Tongue (tissue), 3 donors: ENCODE measurements at places on chromosomes 2 and 18.

DNA sequence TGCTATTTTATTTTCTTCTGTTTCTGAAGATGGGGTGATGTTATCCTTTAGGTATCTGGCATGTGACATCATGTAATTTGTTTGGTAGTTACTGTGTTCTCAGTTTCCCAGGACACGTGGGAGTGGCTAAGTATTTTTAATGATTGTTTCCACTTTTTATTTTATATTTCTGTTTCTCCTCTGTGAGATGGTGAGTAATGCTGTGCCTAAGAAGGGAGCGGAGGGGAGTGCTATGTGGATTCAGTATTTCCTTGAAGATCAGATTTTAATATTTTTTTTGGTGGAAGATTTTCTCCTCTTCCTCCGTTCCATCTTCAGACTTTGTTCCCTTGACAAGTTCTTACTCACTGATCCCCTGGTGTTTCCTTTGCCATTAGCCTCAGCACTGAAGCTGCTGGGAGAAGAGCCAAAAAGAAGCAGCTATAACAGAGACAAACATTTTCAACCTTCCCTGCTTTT, 180.0 kb upstream of the MMADHC start:
- peak; percentile 32 for DNase-seq

DNA sequence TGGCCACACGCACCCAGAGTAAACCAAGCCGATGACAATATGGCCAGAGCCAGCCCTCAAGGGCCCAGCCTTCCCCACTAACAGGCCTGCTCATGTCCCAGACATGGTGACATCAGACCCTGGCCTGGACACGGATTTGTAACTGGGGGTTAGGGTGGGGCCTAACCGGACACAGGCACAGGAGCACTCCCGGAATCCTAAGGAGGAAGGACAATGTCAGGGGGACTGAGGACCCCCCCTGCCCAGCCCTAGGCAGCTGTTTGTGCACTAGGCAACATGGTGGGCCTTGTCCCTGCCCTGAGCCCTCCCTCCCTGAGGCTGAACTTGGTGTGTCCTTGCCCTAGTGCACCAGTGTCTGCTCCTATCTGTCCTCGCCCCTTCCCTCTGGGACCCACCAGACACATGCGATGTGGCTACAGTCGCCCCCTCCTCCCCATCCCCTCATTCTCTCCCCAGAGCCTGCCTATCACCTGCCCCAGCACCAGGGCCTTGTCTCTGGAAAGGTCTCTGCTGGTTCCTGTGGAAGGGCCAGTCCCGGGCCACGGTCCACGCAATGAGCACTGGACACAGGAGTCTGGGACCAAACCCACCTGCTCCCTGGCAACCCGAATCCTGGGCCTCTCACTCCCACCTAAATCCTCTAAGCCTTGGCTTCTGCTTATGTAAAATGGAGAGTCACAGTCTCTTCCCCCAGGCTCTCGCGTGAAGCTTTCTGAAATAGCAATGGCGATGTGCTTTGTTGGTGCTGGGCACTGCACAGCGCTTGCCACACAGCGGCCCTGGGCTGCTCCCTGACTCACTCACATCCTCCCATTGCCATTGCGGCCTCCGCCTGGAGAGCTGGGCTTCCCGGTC, 76.5 kb upstream of the RAB6C start:
- no peak for DNase-seq

DNA sequence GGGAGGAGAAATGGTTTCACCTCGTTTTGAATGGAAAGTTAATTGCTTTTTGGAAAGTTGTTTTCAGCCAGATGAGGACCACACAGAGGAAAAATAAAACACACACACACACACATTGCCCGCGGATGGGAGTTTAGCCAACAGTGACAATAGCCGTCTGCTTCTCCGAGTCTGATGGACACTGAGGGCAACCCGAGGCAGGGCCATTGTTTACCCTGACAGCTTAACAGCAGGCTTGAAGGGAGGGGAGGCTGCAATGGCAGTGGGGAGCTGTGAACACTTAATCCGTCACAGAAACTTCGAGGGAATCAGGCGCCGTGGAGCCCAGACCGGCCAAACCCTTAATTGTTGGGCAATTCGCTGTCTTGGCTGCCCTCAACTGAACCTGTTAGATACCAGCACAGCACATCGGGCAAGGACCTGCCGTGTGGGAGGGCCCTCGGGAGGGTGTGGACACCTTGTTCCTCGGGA, 145.9 kb downstream of the ACKR3 start:
- no peak for DNase-seq

GRCh38 chr18:42338683-42339082, 383.6 kb downstream of the PIK3C3 start:
- no peak for DNase-seq

GRCh38 chr18:26286008-26286407, 59.8 kb downstream of the TAF4B start:
- no peak for DNase-seq

- DNase-seq: no peak
These were observed 16.4 kb upstream of the GPR55 start for GRCh38 chr2:230941202-230942180.

DNA sequence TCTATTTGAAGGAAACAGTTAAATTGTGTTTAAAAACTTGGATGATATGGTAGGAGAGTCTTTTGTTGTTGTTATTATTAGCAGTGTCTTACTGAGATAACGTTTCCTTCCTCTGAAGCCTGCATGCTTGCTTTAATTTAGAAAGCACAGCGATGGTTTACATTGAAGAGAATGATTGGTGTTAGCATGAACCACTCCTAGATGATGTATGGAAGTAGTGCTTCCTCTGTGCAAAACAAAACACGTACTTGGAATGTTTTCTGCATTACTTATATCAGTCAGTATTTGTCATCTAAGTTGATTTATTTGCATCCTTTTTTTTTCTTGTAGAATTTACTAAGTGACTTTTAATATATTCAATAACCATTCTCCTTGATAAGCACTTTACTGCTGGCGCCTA, 89.0 kb downstream of the UGGT1 start:
- DNase-seq: no peak

GRCh38 chr2:233818639-233819621, 35.4 kb downstream of the HJURP start:
- no peak for DNase-seq

DNA sequence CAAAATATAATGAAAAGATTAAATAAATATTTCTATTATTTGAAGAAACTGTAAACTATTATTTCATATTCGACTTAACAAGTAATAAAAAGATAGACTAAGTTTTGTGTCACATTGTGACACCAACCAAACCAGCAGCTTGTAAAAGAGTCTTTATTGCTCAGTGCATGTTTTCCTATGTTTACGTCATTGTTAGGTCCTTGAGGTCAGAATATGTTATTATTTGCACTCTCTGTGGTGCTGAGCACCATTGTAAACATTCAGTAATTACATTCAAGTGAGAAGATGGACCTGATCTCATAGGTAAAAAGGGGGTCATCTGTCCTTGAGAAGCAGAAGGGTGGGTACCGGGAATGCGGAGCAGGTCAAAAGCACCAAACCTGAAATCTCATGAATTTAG, 1999.1 kb upstream of the CELF4 start:
- no peak for DNase-seq

- DNase-seq: no peak
These were observed 6.5 kb downstream of the DNMT3A start for GRCh38 chr2:25335204-25335603.

DNA sequence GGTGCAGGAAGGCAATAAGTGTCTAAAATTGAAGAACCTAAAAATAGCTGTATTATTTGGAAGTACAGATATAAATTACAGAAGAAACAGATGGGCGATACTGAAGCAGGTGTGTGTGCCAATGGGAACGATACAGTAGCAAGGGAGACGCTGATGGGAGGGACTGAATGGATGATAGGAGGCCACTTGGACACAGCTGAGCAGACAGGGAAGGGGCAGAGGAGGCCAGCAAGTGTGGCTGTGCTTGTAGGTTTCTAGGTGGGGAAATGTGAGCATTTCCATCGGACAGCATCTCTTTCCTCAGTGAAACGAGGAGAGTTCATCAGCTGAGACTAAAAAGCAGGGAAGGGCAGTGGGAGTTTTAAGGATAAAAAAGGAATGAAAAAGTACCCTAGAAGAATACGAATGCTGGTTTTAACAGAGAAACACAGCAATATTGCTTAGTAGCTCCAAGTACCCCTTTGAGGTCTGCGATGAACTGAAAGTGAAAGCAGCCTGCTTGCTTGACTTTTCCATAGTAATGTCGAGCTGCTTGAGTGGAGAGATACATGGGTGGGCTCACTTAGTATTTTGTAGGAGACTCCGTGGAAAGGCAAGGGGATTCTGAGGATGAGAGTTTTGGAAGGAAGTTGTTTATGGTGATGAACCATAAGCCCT, 91.7 kb upstream of the EPC2 start:
- no peak for DNase-seq

DNA sequence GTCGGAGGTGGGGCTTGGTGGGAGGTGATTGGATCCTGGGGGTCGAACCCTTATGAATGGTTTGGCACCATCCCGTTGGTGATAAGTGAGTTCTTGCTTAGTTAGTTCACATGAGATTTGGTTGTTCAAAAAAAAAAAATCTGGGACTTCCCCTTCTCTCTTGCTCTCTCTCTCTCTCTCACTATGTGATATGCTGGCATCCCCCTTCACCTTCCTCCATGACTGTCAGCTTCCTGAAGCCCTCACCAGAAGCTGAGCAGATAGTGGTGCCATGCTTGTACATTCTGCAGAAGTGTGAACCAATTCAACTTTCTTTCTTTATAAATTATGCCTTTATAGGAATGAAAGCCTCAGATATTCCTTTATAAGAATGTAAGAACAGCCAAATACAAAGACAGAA, 269.7 kb upstream of the APCDD1 start:
- no peak for DNase-seq

DNA sequence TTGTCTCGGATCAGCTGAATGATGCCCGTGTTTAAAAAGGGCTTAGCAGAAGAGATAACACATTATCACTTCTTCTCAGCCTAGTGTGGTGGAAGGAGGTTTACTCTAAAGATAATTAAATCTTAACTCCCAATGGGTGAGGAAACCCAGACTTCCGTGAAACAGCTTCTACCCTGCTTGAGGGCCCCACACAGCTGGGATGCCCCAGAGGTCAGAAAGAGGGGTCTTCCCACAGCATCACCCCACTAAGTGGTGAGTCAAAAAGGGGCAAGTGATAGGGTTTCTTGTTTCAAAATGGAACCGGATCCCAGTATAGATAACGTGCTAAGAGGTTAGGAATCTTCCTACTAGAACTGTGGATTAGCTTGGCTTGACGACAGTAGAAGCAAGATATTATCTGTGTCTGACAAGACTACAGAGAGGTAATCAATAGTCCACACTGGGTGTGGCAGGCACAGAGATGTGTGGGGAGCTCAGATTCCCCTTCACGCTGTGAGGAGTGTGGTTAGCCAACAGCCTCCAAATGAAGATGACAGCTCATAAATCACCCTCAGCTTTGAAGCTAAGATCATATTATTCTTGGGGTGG, 129.6 kb upstream of the COPS8 start:
- DNase-seq: no peak

GRCh38 chr18:45635893-45636509, 20.7 kb downstream of the SLC14A2 start:
- DNase-seq: no peak

GRCh38 chr2:232515639-232516038, 4.5 kb upstream of the PRSS56 start:
- no peak for DNase-seq

DNA sequence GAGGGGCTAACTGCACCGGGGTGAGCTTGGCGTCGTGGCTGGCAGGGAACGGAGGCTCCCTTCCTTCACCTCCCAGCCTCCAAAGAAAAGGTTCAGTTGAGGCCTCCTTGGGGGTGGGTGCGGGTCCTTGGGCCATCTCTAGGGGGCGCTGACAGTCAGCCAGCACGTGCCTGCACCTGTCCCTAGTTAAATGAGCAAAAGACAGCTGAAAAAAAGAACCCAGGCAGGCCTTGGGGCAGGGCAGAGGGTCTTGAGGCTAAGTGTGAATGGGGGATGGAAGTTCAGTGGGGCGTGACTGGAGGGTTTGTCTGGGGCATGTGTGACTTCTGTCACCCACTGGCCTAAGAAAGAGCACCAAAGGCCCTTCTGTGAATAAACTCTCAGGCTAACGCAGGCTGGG, 56.4 kb downstream of the ZFP36L2 start:
- DNase-seq: no peak

GRCh38 chr18:574865-575645, 5.1 kb upstream of the CETN1 start:
- DNase-seq: peak; percentile 50

- peak; percentile 19 for DNase-seq
These were observed 55.7 kb downstream of the INO80C start for GRCh38 chr18:35441857-35442595.

DNA sequence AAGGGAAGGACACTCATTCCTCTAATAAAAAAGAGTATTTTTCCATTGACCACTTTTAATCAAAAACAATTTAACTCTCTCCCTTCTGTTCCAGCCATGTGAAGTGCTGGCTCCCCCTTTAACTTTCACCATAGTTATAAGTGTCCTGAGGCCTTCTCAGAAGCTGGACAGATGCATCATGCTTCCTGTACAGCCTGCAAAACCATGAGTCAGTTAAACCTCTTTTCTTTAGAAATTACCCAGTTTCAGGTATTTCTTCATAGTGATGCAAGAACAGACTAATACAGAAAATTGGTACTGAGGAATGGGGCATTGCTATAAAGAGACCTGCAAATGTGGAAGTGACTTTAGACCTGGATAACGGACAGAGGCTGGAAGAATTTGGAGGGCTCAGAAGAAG, 643.6 kb upstream of the DDX18 start:
- no peak for DNase-seq

- DNase-seq: no peak
These were observed 7.9 kb downstream of the NEUROD1 start for GRCh38 chr2:181672255-181673008.

- no peak for DNase-seq
These were observed 123.3 kb downstream of the ARL4C start for GRCh38 chr2:234373481-234374149.

DNA sequence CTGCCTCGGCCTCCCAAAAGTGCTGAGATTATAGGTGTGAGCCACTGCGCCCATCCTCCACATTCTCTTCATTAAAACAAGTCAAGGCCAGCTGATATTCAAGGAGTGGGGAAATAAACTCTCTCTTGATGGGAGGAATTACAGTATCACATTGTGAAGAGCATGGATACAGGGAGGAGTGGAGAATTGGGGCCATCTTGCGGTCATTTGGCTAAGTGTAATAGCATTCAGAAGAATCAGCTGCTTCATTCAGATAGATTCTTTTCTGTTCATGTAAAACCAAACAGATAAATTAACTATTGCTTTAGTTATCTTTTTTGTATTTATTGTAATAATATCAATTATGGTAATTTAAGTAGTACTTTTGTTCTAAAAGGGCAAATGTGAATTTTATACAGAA, 156.3 kb downstream of the UBR3 start:
- DNase-seq: peak; percentile 9

DNA sequence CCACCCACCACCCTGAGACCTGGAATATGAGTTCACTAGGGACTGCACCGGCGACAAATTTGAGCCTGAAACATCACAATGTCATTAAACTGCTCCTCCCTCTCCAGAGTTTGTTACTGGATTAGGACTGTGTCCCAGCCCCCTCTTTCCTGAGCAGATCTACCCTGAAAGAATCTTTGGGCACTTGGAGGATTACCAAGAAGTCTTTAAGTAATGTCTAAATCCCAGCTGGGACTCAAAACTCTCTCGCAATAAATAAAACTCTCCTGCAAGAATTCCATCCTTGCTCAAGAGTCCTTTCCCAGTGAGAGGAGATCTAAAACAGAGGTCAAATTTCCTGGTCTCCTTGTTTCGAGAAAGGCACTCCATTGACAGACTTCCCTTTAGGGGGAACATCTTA, 20.9 kb downstream of the GKN2 start:
- DNase-seq: no peak
